Muscle of back (tissue), 13 donors: ENCODE measurements at places on chromosomes 3 and 15.

GRCh38 chr15:39625451-39625850, 44.6 kb downstream of the THBS1 start:
- no peak for DNase-seq

DNA sequence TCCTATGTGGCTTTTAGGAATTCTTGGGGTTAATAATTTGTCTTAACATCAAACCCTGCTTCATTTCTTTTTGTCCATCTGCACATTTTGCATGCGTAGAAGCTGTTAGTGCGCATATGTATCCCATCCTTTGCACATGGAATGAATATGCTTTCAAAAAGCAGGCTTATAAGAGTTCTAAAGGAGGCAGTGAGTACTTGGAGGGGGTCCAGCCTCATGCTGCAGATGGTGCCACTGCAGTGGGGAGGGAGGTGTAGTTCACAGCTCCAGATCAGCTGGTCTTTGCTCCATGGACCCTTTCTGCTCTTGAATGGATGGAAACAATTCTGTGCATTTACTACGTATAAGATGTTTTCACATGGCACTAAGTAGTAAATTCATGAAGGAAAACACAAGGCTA, 20.7 kb upstream of the SSR3 start:
- no peak for DNase-seq

DNA sequence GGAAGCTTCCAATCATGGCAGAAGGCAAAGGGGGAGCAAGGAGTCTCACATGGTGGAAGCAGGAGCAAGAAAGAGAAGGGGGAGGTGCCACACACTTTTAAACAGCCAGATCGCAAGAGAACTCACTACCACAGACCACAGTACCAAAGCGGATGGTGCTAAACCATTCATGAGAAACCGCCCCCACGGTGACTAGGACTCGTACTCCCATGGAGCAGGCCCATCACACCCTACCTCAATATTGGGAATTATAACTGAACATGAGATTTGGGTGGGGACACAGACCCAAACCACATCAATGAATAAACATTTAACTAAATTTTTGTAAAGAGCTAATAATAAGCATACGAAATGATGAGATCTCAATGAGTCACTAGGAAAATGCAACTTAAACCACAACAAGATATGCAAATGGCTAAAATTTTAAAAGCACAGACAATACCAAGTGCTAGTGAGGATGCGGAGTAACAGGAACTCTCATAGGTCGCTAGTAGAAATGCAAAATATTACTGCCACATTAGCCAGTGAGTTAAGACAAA, 10.0 kb downstream of the MRPS25 start:
- no peak for DNase-seq

DNA sequence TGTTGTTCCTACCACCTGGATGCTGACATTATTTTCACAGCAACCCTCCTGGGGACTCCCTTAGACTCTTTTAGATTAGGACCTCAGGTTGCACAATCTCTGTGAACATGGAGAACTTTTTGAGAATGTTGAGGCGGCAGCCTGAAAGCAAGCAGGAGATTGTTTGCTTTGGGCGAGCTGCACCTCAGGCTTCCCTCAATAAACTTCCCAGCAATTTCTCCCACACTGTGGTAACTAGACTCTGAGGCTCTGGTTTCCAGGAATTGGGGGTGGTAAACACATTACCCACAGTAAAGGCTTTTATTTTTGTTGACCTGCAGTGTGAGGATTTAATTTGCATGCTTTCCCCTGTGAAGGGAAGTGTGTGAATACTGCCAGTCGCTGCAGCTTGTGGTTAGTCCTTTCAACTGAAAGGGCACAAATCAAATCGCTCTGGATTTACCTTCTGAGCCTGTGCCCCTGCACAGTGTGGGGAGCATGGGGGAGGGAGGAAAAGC, 35.2 kb upstream of the SIAH2 start:
- no peak for DNase-seq

DNA sequence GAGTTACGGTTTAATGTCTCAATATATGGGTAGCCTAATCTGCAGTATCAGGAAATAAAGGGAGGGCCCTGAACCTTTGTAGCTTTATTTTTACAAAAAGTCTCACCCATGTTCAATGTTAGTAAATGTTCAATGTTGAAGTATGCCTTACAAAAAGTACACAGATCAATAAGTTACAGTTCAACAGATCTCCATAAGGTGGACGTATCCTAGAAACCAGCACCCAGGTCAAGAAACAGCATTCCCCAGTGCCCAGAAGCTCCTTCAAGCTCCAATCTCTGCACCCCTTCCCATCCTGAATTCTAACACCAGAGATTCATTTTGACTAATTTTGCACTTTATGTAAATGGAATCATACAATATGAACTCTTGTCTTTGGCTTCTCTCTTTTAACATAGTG, 31.3 kb downstream of the COLQ start:
- DNase-seq: no peak

DNA sequence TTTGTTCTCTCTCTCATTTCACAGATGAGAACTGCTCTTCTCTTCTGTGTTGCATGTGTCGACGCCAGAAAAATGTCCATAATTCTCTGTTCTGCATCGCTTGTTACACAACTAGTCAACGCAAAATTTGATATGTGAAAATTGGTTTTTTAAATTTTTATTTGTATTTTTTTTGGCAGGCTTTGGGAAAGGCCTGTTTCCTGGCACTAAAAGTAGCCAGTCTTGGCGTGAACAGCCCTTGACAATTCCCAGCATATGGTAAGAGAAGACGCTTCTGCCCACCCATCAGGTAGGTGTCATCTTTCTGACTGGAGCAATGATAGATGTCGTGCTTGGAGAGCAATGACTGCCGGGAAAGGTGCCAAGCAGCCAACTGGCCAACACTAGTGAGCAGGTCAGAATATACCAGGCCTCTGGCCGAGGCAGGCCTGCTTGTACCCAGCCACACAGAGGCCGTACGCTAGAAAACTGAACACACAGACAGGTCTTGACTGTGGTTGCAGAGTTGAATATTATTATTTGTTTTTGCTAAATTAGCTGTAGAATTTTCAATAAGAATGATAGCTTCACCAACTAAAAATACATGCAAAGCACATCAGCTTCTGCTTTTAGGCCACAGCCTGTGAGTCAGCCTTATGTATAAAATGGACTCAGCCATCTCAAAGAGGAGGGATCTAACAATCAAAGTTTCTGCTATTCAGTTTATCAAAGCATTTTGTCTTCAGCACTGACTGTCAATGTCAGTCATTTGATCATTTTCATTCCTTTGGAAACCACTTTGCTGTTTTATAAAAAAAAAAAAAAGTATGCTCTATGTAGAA, 837.5 kb downstream of the MCTP2 start:
- DNase-seq: peak; percentile 22

- DNase-seq: no peak
Observed at GRCh38 chr3:146903927-146904326, 298.8 kb upstream of the PLSCR5 start.

- no peak for DNase-seq
Observed at GRCh38 chr3:187046033-187046432, 93.3 kb downstream of the RPL39L start.

- DNase-seq: peak; percentile 32
Observed at GRCh38 chr15:64865998-64866520, 24.3 kb downstream of the PLEKHO2 start.

DNA sequence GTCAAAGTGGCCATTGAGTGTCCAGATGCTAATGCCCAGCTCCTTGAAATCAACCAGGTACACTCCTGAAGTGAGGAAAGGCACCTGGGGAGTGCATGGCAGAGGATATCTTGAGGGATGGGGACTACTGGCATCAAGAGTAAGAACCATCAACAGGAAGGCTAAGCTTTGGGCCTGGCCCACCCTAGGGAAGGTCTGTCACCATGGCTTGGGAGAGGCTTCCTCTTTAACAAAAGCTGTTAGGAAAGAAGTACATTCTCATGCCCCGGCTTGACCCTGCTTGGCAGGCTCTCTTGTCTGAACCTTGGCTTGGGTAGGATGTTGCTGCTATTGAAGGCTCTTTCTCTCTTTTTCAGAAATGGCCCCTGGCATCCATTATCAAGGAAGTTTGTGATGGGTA, 43.7 kb upstream of the TUBGCP5 start:
- no peak for DNase-seq

- DNase-seq: no peak
Observed at GRCh38 chr3:187011915-187012314, 81.6 kb downstream of the ST6GAL1 start.

DNA sequence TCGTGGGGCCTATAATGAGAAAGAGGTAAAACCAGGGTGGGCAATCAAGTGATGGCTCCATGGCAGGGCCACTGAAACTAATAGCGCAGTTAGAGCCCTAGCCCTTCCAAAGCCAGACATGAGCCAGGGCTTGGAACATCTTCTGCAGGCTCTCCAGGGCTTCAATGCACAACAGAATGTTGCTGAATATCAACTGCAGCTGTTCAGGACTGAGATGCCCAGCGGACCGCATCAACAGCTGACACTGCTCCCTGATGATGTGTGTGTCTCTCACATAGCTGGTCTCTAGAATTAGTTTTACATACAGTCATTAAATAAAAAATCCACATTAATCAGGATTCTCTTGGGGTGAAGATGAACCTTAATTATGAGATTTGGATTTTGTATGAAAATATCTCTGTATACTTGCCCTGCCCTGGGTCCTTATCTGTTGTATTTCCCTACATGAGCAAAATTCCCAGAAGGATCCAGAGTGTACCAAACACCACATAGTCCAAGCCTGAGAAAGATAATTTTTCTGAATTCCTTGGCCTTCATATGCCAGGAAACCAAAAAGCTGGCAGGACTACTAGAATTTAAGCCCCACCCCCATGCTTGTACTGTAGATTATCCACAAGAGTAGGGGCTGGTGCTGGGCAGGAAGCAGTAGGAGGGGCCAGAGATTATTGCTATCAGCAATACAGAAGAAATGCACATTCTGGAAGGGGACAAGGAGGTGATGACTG, 7.7 kb upstream of the GOLGB1 start:
- DNase-seq: peak; percentile 50

- DNase-seq: no peak
Observed at GRCh38 chr15:56248311-56248992, 4.8 kb upstream of the RFX7 start.

DNA sequence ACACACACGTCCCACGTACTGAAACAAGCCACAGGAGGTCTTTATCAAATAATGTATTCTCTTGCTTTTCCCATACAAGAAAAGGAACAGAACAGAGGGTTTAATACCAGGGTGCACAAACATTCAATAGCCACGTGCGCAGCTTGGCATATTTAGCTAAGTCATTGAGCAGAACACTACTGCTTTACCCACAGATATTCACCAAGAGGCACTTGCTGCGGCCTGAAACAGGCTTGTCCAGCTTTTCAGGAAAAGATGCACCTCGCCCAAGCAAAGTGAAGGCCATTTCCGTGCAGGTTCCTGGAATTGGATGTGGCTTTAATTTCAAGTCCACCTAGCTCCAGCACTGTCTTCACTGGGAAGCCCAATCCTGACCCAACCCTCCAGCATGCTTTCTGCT, 17.6 kb downstream of the ZDHHC3 start:
- no peak for DNase-seq

DNA sequence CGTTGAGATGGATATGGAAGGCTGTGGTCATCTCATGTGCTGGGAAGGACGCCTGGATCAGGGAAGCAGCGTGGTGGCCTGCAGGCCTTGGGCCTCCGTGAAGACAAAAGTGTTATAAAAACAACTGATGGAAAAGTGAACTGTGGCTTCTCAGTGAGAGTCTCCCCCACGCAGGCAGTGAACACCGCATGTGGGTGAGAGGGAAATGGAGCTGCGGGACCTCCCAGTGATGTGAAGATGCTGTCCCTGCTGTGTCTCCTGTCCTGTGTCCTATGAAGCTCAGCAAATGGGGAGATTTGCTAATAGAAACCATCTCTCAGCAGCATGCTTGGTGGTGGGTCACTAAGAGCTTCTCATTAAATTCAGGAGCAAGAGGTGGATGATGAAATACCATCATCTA, 25.1 kb downstream of the NSMCE3 start:
- no peak for DNase-seq

- DNase-seq: no peak
Observed at GRCh38 chr15:37246856-37247255, 146.5 kb upstream of the MEIS2 start.

DNA sequence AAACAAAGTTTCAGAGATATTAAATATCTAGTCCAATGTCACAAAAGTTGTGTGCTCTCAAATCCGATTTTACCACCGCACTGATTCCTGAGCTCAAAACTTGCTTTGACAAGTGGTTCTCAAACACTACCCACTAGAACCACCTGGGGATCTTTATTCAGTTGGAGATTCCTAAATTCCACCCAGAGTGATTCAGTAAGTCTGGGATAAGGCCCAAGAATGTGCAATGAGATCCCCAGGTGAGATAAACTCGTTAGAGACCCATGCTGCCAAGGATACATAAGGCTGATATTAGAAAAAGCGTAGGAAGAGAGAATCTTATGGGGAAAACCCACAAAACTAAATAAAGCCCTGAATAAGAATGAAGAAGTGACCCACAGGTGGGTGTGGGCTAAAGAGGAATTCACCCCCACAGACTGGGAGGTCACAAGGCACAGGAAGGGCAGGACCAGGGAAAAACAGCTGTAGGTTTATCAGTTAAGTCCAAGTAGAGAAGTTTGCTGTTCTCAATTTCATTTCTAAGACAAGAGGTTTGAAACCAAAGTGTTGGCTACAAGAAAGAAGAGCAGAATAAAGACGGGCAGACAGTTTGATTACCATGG, 11.5 kb upstream of the RPS17 start:
- no peak for DNase-seq

DNA sequence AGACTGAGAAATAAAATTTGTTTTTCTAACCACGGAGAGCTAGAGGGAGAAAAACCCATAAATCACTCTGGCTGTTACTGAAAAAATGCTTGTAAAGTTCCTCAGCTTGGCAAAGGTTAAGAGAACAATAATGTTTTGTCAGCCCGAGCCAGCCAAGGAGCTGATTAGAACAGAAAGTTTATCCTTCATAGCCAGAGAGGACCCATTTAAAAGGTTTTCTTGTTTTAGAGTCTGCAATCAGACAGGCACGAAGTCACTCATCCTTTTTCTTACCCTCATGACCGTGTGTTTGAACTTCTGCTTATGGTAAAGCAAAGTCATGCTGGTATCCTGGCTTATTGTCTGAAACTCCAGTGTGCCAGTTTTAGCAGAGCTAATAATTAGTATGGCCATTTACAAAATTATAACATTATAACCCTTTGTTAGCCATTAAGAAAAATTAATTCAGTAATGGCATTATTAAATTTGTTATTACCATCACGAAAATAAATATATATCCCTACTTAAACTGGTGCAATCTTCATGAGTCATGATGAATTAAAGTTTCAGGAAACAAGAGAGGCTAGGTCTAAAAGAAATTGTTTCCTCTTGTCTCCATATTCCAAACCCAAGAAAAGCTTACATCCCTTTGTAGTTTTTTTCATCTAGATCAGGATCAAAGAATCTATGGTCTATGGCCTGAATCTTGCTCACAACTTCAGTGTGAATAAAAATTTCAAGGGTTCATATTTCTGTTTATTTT, 13.5 kb upstream of the STXBP5L start:
- DNase-seq: no peak

- DNase-seq: no peak
Observed at GRCh38 chr3:56089739-56090138, 378.5 kb downstream of the ERC2 start.

DNA sequence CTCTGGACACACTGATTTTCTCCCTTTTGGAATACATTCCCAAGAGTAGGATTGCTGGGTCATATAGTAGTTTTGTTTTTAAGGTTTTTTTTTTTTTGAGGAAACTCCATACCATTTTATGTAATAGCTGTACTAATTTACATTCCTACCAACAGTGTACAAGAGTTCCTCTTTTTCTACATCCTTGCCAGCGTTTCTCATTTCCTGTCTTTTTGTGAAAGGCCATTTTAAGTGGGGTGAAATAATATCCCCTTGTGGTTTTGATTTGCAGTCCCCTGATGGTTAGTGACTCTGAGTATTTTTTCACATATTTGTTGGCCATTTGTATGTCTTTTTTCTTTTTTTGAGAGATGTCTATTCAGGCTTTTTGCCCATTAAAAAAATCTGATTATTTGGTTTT, 1205.5 kb downstream of the ROBO1 start:
- DNase-seq: no peak
